Activated CD4-positive, alpha-beta T cell treated with anti-CD3 and anti-CD28 coated beads, Interleukin-2, amount 10 ng/mL, durations not matched to agents 24 days and 14 days (primary cell): ENCODE measurements at places on chromosomes 6 and 20. TPM values are rescaled to one million over a fixed set of nuclear protein-coding genes. Genes with fewer than 3 reads are reported as not detected.

DNA sequence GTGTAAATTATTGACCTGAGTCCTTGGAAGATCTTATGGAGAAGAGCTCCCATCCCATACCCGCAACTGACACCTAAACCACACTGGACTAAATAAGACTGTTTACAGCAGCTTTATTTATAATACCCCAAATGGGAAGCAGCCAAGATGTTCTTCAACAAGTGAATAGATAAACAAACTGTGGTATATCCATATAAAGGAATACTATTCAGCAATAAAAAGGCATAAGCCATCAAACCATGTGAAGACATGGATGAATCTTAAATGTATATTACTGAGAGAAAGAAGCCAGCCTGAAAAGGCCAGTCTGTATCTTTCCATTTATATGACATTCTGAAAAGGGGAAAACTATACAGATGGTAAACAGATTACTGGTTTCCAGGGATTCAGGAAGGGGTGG is 212.7 kb downstream of the TPBG start:
- H3K27me3 ChIP-seq = no peaks in the 10 kb centered on the region
- H3K4me1 ChIP-seq = no peaks in the 10 kb centered on the region
- no peak overlapping the region for H3K4me3 ChIP-seq
- H3K36me3 ChIP-seq = no peaks in the 10 kb centered on the region

DNA sequence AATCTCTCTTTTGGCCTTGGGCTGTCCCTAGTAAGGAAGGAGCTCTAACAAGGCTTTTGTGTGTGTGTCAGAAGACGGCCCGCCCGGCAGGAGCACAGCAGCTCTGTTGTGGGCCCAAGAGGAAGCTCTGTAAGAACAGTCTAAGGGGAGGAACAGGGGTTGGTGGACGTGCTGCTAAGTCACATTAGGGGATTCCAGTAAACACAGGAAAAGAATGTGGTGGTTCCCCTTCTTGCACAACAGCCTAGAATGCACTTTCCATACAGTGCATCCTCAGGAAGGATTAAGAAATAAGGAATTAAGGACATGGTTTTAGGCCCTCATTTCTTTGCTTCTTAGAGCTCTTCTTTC is 114.5 kb downstream of the RNF144B start:
- no peak for DNase-seq
- H3K4me1 ChIP-seq = peaks cover 1% of the 10 kb centered on the region
- peaks cover 15% of the 10 kb centered on the region for H3K27me3 ChIP-seq

DNA sequence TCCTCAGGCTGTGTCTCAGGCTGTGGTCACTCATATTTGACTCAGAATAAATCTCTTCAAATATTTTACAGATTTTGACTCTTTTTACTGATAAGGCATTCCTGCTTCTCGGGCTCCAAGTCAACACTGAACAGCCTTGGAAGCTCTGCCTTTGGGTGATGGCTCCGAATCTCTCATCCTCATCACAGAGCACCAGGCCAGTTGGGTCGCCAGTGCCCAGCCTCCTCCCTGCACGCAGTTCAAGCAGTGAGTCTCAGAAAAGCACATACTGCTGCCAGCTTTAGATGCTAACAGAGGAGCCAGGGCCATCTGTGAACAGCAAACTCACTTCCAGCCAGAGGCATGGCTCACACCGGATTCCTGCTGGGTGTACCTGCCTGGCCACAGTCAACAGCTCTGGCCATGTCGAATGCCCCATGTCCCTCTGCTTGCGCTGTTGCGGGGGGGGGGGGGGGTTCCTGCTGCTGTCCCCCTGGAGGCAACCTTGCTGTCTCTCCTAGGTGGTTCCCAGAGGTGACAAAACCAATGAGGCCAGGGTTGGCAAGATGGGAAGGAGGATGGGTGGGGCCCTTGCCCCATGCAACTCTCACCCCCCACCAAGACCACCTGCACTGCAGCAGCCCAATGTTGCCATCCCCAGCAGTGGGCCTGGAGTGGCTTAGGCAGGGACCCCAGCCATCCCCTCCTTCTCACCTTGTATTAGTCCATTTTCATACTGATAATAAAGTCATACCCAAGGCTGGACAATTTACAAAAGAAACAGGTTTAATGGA is 248.8 kb downstream of the ERMARD start:
- peaks cover 2% of the 10 kb centered on the region for H3K4me1 ChIP-seq
- H3K4me3 ChIP-seq = no peak overlapping the region
- no peaks in the 10 kb centered on the region for H3K27me3 ChIP-seq
- no peaks in the 10 kb centered on the region for H3K36me3 ChIP-seq

DNA sequence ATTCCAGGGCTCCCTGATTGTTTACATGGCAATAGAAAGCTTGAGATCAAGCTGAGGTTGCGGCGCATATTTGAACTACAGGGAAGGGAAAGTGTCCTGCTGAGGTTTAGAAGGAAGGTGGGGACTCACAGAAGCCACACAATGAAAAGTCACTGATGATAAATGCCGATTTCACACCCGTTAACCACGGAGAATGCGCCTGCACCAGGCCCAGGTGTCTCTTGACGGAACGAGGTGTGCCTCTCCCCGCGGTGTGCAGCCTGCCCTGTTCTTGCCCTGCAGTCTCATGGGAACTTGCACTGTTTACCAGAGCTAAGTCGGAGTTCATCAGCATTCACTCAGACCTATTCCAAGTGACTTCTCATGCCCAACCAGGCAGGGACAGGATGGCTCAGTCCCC is 90.3 kb downstream of the LY86 start:
- H3K27me3 ChIP-seq = peaks cover 2% of the 10 kb centered on the region
- H3K4me3 ChIP-seq = no peak overlapping the region
- no peak overlapping the region for H3K27ac ChIP-seq

- peak; percentile 84 for DNase-seq
- peak overlapping the region; percentile 84 for H3K27ac ChIP-seq
- no peaks in the 10 kb centered on the region for H3K27me3 ChIP-seq
- H3K4me3 ChIP-seq = peak overlapping the region; percentile 49
Measured at GRCh38 chr6:42402184-42402583, 49.5 kb downstream of the TRERF1 start.

DNA sequence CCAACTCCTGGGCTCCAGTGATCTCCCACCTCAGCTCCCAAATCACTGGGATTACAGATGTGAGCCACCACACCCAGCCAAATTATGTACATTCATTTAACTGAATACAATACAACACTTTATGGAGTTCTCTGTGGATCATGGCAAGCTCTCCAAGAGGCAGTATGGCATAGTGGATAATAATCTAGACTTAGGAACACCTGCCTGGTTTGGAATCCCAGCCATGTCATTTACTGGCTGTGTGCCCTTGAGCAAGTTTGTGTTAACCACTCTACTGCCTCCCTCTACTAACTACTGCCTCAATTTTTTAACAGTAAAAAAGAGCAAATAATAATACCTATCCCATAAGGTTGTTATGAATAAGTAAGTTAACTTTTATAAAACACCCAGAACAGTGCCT is 1.9 kb upstream of the ETV7 start:
- no peak overlapping the region for H3K27ac ChIP-seq
- H3K4me1 ChIP-seq = peaks cover 28% of the 10 kb centered on the region
- H3K4me3 ChIP-seq = no peak overlapping the region
- no peak for DNase-seq

- no peak for DNase-seq
- no peak overlapping the region for H3K4me3 ChIP-seq
- no peaks in the 10 kb centered on the region for H3K4me1 ChIP-seq
- H3K36me3 ChIP-seq = no peaks in the 10 kb centered on the region
Measured at GRCh38 chr6:101226677-101227135, 166.8 kb upstream of the GRIK2 start.

Gene ULBP3
- total RNA-seq = 0.47 and 0.57 TPM in 2 replicates

Gene PTK7
- total RNA-seq = 3.4 and 4.3 TPM in 2 replicates

Gene MDFI
- not detected in 2 replicates for total RNA-seq

Gene SPATA25
- total RNA-seq = 0.47 and 1.8 TPM in 2 replicates
